Activated CD4-positive, alpha-beta memory T cell treated with anti-CD3 and anti-CD28 coated beads for 36 hours (primary cell): ENCODE measurements at places on chromosomes 16 and 17. TPM values are rescaled to one million over a fixed set of nuclear protein-coding genes. Genes with fewer than 3 reads are reported as not detected.

DNA sequence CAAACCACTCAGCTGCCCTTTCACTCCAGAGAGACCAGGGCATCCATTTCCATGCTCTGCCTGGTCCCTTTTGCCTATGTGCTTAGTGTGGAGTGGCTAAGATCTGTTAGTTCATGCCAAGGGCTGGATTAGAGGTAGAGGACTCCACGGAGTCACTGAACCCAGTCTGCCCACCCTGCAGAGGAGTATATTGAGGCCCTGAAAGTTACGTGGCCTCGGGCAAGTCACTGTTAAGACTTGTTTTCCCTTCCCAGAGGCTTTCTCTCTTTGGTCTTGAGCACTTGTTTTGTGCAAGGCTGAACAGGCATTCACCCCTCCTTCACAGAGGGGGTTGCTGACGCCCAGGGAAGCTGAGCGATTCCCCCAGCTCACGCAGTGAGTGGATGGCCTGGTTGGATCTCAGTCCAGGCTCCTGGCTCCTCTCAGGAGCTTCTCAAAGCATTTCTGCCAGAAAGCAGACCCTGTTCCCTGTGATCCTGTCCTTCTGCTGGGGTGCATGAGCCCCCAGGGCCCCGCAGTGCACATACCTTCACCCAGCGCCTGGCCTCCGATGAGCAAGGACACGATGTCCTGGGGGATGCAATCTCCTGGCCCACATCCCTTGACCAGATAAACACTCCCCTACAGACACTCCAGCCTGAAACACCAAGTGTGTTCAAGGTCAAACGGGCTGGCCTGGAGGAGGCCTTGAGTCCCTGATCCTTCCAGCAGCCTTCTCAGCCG lies 153.4 kb upstream of the GSE1 start:
- no peak overlapping the region for H3K27ac ChIP-seq
- peaks cover 15% of the 10 kb centered on the region for H3K27me3 ChIP-seq
- no peaks in the 10 kb centered on the region for H3K36me3 ChIP-seq
- no peak for DNase-seq
- H3K4me3 ChIP-seq, result no peak overlapping the region

DNA sequence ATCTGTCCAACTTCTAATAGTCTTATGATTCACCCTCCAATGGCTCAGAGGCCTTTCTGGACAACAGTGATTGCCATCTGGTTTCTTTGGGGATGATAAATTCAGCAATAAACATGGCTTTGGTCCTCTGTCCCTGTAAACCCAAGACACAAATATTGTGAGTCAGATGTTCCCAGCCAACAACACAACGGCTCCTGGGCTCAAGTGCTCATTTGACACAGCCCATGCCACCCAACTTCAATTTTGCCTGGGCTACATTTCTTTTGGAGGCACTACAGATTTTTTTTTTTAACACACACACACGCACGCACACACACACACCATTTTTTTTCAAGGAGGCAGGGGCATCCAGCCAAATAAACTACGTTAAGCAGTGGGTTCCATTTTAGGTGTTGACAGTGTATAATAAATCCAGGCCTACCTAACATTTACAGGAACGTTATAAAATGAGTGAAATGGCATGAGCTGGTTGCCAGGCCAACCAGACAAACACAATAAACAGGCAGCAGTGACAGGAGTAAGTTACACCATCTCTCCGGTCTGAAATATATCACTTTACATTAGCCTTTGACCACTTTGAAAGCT lies 939.9 kb upstream of the SOX9 start:
- H3K27ac ChIP-seq, result no peak overlapping the region
- H3K4me3 ChIP-seq, result no peak overlapping the region
- no peak for DNase-seq

GRCh38 chr17:30232824-30233427 lies 2.6 kb downstream of the SLC6A4 start:
- H3K36me3 ChIP-seq, result no peaks in the 10 kb centered on the region
- H3K27ac ChIP-seq, result no peak overlapping the region
- peaks cover 56% of the 10 kb centered on the region for H3K27me3 ChIP-seq
- H3K4me1 ChIP-seq, result peaks cover 12% of the 10 kb centered on the region
- no peak overlapping the region for H3K4me3 ChIP-seq

- H3K36me3 ChIP-seq, result peaks cover 18% of the 10 kb centered on the region
- H3K4me3 ChIP-seq, result peak overlapping the region; percentile 75
- H3K27me3 ChIP-seq, result no peaks in the 10 kb centered on the region
- DNase-seq, result no peak
Observed at GRCh38 chr17:31320791-31321190, 631 bp downstream of the EVI2A start.

Gene PRCD
- not detected for total RNA-seq
